ENCODE measurements at places on chromosomes 5 and 9.

- no peak for DNase-seq
These were observed 191.0 kb downstream of the ADAMTS6 start for GRCh38 chr5:65290677-65291076.

- no peak for DNase-seq
These were observed 35.1 kb downstream of the FAM13B start for GRCh38 chr5:137997726-137998213.

GRCh38 chr5:52760695-52761366, 26.9 kb upstream of the ITGA1 start:
- no peak for DNase-seq

- DNase-seq: no peak
These were observed 100.0 kb upstream of the CCDC152 start for GRCh38 chr5:42656651-42657015.

DNA sequence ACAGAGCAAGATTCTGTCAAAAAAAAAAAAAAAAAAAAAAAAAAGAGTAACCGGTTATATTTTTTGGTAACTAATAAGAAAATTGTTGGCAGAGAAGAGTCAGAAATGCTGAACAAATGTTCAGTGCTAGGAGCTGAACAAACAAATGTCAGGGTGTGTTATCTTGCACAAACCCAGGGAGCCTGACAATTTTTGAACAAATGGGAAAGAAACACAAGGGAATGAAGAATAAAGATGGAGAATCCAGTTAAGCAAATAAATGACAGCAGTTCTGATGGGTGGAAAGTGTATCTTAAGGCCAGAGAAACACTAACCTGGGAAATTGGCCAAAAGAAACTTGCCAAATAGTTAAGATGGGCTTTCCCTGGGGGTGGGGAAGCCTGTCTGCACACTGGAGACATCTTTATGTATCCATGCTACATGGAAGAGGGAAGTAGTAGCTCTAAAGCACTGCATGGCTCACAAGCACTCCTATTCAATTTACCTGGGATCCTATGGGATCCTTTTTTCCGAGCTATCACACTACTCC, 23.7 kb downstream of the KLHL3 start:
- no peak for DNase-seq

- no peak for DNase-seq
These were observed 48.2 kb downstream of the GABBR2 start for GRCh38 chr9:98660541-98660940.
